H54 (cell line): ENCODE measurements at places on chromosomes 5 and 9.

DNA sequence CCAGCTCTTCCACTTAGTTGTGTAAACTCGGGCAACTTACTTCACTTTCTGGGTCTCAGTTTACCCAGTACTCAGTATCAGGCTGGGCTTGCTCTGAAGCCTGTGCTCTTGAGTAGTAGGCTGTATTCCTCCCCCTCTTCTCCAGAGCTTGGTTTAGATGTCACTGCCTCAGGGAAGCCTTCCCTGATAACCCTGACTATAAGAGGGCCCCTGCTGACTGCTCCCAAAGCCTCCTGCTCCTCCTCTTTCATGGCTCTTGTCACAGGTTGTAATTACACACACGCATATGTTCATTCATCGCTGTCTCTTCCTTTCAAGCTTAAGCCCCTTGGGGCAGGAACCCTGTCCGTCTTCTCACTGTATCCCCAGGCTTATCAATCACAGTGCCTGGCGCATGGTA lies 140.2 kb downstream of the RGS3 start:
- no peak for DNase-seq

DNA sequence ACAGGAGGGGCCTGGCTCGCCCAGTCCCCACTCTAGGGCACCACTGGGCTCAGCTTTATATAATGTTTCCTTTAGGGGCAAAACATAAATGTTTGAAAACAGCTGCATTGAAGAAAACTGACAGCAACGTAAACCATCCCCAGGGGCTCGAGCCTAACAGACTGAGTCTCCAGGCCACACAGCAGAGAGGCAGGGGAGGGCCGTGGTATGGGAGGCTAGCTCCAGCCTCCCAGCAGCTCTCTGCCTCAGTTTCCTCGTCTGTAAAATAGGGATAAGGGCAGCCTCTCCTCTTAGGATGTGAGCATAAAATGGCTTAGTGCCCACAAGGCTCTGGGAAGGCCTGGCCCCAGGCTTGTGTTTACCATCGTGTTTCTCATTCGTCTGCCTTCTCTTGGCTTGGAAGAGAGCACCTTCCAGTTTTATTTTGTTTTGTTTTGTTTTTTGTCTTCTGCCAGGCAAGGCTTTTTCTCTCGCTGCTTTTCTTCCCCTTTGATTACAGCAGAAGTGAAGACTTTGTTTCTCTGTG lies 2.7 kb downstream of the ANKRD33B start:
- no peak for DNase-seq

GRCh38 chr5:149228618-149229297 lies 42.9 kb upstream of the AFAP1L1 start:
- peak; percentile 89 for DNase-seq

GRCh38 chr5:149528281-149529060 lies 22.8 kb downstream of the CSNK1A1 start:
- no peak for DNase-seq

- no peak for DNase-seq
These were observed 239.9 kb downstream of the FSTL4 start for GRCh38 chr5:133372293-133372937.

GRCh38 chr5:89946508-89946907 lies 463.0 kb downstream of the CETN3 start:
- DNase-seq: no peak

- DNase-seq: peak; percentile 16
These were observed 57.2 kb downstream of the MTRR start for GRCh38 chr5:7925961-7926695.

DNA sequence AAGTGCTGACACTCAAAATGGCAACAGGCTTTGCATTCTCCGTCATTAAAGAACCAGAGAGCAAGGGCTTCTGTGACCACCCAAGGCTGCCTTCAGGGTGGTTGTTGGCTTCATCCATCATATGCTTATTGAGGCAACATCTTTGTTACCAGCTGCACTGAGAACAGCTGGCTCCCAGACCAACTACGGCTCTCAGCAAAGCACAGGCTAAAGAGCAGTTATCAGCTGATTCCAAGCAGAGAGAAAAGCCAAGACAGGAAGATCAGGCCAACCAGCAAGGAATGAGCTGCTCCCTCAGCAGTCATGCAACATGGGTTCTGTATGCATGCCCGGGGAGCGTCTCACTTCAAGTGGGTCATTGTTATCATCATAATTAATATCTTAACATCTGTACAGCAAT lies 358.9 kb downstream of the ACTL7B start:
- no peak for DNase-seq
